ENCODE measurements at places on chromosomes 4 and X.

DNA sequence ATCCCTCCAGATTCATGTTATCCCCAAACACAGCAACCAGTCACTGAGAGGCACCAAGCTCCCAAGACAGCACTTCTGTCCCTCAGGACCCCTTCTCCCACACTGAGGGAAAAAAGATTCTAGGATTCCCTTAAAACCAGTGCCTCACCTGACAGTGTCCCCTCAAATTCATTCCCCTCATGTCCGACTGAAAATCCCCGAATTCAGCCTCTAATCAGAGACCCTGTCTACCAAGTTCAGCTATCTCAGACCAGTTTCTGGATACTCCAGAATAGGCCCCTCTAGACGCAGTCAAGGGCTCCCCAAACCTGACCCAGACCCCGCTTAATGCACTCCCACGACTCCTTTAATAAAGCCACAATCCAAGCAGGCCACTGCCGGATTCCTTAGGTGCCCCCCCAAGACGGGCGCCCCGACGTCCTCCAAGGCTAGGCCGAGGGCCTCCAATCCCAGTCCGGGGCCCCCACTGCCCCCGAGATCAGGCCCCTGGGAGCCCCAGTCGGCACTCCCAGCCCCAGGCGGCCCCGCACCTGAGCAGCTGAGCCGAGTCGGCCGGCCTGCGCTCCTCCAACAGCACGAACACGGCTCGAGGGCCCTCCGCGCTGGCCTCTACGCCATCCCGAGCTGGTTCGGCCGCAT is 457 bp downstream of the TFE3 start:
- DNase-seq: no peak

- DNase-seq: no peak
Observed at GRCh38 chr4:67750691-67751090, 3.5 kb downstream of the GNRHR start.

DNA sequence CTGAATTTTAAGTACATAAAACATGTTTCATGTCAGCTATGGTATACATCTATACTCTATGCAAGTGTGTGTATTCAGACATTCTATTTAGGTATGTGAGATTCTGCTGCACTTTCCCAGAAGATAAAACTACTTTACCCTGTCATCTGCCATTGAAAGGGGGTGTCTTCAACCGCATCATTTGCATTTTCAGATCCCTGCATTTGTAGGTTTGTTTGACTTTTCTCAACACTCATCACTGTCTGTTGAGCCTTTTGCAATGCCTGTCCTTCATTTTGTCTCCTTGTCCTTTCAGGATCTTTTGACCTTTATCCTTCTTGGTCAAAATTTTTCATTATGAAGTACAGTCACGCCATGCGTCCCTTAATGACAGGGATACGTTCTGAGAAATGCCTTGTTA is 103.5 kb downstream of the TMA16 start:
- DNase-seq: no peak

GRCh38 chr4:163548481-163549243 is 54.2 kb downstream of the TMA16 start:
- peak; percentile 63 for DNase-seq

- no peak for DNase-seq
Observed at GRCh38 chr4:30094887-30095286, 625.3 kb upstream of the PCDH7 start.

All from suppressor macrophage (primary cell).